ENCODE measurements at places on chromosomes 7 and 10.

DNA sequence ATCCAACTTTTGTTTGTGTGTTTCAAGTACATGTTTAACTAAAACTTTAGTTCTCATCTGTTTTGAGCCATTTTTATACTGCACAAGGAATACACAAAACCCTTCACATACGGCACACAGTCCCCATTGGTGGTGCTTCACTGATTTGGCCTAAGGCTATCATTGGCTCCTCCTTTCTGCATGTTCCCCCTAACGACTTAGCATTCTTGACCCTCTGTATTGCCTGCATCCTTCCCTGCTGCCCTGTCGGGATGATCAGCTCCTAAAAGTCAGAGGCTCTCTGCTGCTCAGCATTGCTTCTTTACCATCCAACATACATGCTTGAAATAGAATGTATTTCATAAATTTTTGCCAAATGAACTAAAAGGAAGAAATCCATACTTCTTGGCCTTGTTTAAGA is 111.4 kb upstream of the ABCB5 start:
- no peak for DNase-seq

GRCh38 chr7:12730523-12730922 is 43.1 kb downstream of the ARL4A start:
- no peak for DNase-seq

DNA sequence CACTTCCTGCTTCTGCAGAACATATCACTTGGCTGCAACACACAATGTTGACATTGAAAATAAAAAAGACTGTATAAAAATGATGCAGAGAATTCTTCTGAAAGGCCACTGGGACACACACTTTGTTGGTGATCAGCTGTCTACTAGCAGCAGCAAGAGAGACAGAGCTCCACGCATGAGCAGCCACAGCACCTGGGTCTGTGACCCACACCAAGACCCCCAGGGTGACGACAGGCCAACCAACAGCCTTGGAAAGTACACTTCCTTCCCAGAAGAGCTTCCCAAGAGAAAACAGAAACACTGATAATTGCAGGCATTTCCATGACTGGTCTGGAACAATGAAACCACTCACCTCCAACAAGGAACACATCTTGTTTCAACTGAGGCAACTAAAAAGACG is 239.0 kb downstream of the DIP2C start:
- no peak for DNase-seq

DNA sequence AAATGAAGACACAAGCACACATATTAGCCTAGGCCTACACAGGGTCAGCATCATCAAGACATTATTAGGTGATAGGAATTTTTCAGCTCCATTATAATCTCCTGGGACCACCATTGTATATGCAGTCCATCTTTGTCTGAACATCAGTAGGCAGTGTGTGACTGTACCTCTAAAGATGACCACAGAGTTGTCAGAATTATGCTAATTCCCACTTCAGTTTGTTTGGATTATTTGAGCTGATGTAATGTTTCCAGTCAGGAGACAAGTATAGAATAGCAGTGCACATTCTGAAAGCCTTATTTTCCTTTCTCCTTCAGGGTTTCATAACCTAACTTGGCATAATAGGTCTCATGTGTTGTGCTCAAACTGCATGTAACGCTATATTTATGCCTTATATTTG is 306.4 kb downstream of the NXPH1 start:
- no peak for DNase-seq

DNA sequence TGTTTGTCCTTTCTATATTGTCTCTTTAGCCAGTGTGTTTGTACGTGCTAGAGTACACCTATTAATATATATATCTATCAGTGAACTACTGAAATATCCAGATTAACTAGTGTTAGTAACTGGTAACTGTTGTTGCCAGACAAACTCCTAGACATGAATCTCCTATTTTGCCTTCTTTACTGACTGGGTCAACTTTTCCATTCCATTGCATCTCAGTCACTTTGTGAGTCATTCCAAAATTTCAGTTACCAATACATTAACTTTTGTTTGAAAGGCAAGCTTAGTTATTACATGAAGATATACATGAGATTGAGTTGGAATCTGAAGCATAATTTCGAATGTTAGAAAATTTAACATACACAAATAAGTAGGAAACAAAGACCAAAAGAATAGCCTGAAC is 51.4 kb downstream of the BTAF1 start:
- DNase-seq: no peak

DNA sequence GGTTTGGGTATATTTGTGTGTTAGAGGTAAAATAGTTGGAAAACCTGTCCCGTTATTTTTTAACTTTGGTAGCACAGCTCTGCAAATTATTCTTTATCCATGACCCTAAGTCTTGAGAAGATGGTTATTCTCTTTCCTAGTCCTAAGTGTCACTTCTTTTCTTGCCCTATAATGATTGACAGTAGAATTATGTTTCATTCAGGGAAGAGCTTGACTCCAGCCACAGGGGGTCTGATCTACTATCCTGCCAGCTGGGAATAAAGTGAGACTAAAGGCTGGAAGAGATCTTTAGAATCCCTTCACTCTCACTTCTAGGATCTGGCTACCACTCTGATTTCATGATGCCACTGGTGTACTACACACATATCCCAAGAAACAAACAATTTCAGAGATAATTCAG is 90.4 kb downstream of the PHTF2 start:
- DNase-seq: no peak

GRCh38 chr10:77138541-77138940 is 499.1 kb downstream of the KCNMA1 start:
- no peak for DNase-seq

GRCh38 chr7:27723085-27723484 is 16.9 kb upstream of the TAX1BP1 start:
- no peak for DNase-seq

- DNase-seq: no peak
These were observed 143.8 kb upstream of the BMPER start for GRCh38 chr7:33761449-33762080.

GRCh38 chr7:10973942-10974911 is 555 bp downstream of the PHF14 start:
- DNase-seq: peak; percentile 25

- DNase-seq: no peak
These were observed 21.2 kb upstream of the ZMIZ1 start for GRCh38 chr10:79047584-79047874.

GRCh38 chr7:77182261-77182660 is 17.4 kb downstream of the FGL2 start:
- DNase-seq: no peak

DNA sequence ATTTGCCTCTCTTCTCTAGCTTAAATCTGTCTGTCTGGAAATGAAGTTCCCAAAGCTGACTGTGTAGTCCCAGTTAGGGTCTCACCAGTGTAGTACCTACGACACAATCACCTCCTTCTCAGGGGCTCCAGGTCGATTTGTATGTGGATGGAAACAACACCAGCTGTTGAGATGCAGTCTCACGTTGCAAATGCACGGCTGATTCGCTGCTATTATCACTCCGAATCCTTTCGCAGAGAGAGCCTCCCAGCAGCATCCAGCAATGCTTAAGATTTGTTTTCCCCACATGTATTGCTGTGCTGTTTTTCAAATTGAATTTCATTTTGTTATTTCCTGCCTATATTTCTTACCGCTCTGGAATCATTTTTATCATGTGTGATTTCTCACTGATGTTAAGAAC is 16.3 kb downstream of the VSTM4 start:
- DNase-seq: no peak

- no peak for DNase-seq
These were observed 33.0 kb downstream of the PLEKHA1 start for GRCh38 chr10:122407375-122408125.

DNA sequence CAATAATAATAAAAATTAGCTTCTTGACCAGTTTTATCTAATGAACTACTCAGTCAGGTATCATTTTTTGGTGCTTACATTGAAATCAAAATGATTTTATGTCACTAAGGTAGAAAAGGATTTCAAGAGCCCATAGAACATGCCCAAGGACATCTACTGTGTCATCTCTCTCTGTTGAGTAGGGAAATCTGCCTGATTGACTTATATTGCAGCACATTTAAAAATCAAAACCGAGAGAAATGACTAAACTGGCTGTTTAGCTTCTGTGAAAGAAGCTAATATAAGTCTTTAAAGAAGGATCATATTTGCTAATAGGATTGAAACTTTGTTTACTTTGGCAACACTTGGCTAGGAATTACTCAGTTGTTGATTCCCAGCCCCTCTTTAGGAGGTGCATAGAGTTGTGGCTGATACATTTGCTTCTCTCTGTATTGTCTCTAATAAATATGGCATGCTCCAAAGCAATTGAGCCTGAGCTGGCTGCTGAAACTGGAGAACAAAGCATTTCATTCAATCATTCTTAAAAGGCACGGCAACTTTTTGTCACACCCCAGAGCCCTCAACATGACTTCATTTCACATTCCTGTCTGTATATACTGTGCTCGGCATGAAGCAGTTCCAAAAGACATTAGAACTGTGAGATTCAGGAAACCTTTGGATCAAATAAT is 1096.9 kb upstream of the POT1 start:
- DNase-seq: no peak

DNA sequence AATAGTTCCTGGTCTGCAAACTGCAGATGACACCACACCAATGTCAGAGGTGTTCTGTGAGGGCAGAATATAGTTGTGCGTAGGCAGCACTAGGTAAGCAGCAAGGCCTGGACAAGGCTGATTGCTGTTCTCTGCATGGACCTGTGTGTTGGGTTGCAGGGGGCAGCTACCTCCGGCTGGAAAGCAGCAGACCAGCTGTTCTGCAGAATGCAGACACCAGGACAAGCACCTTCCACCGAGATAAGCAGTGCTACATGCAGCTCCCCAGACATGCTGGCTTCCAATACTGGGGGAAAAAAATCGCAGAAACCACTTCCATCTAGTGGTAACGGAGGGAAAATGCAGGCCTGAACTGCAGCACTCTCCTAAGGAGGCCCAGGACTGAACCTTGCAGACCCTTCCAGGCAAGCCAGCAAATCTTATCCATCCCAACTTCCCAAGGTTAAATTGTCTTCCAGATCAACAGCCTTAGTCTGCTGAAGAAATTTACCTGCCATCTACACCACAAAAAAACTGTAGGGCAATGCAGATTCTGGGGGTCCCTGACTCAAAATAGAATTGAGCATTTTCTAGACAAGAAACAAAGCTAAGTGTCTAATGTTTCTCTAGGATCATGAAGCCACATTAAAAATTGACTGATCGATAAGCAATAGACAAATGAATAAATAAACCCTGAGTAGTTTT is 50.5 kb upstream of the COBL start:
- no peak for DNase-seq

- DNase-seq: no peak
These were observed 102.9 kb upstream of the PHYHIPL start for GRCh38 chr10:59073456-59074053.
